Activated CD4-positive, alpha-beta T cell treated with anti-CD3 and anti-CD28 coated beads, Interleukin-2, amount 10 ng/mL, durations not matched to agents 24 days and 14 days (primary cell): ENCODE measurements at places on chromosomes 4 and X. TPM values are rescaled to one million over a fixed set of nuclear protein-coding genes. Genes with fewer than 3 reads are reported as not detected.

GRCh38 chr4:173159791-173160190 lies 8.8 kb upstream of the GALNT7 start:
- DNase-seq: peak; percentile 22

- DNase-seq: no peak
These were observed 1.6 kb upstream of the ARHGAP10 start for GRCh38 chr4:147730333-147730732.

- DNase-seq: no peak
These were observed 238.1 kb downstream of the FBXO8 start for GRCh38 chr4:174045381-174045780.

DNA sequence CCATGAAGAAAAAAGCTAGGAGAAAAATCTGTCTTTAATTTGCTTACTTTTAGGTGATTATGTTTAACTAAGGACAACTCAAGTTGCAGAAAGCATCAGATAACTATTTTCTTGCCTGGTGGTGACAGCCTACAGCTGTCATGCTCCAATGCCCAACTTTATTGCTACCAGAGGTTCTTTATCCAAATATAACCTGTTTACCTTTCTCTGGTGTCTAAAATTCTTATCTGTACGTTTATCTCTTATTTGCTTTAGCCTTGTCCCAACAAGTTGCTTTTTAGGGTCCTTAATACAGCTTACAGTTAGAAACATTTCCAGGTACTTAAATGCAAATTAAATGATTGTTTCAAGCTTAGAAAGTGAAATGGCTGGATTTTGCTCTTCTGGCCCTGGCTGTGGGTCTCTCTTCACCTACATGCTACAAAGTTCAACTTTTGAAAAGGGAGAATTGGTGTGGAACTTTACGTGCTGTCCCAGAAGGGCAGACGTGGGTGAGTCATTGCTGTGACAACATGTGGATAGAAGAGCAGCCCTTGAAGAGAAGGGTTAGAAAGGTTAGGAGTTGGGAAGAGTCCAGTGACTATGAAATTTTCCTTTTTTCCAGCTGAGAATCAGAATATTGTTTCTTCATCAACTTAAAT lies 60.7 kb downstream of the HPGD start:
- no peak for DNase-seq

- DNase-seq: no peak
These were observed 57.6 kb downstream of the ENPEP start for GRCh38 chr4:110533590-110533910.

DNA sequence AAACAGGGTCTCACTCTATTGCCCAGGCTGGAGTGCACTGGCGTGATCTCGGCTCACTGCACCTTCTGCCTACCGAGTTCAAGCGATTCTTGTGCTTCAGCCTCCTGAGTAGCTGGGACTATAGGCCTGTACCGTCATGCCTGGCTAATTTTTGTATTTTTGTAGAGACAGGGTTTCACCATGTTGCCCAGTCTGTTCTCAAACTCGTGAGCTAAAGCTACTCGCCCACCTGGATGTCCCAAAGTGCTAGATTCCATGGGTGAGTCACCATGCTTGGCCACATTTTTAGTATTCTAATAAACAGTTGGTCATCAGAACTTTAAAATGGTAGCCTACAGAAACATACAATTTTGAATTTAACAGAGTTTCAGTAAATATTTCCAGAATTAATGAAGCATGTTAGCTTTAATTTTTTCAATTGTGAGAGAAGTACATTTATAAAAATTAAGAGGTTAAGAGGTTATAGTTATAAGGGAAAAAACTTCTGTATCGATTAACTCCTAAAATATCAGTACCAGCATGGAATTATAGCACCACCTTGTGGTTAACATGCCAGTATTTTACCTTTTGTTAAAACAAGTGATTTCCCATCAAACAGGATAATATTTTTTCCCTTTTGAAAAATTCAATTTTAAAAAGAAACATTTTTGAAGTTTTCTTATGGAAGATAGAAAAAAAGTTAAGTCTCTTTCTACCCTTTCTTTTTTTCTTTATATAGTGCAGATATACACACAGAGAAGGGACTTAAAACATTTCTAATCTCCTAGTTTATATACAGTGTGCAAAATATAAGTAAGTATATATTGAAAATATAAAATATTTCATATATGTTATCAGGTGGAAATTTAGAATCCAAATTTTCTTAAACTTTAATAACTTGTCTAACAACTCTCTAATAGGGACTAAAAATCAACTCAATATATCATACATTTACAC lies 35.4 kb downstream of the CEP44 start:
- DNase-seq: peak; percentile 60

Gene CT45A1
- total RNA-seq: not detected in 2 replicates

GRCh38 chr4:7917669-7918068 lies 22.0 kb downstream of the AFAP1 start:
- DNase-seq: no peak

DNA sequence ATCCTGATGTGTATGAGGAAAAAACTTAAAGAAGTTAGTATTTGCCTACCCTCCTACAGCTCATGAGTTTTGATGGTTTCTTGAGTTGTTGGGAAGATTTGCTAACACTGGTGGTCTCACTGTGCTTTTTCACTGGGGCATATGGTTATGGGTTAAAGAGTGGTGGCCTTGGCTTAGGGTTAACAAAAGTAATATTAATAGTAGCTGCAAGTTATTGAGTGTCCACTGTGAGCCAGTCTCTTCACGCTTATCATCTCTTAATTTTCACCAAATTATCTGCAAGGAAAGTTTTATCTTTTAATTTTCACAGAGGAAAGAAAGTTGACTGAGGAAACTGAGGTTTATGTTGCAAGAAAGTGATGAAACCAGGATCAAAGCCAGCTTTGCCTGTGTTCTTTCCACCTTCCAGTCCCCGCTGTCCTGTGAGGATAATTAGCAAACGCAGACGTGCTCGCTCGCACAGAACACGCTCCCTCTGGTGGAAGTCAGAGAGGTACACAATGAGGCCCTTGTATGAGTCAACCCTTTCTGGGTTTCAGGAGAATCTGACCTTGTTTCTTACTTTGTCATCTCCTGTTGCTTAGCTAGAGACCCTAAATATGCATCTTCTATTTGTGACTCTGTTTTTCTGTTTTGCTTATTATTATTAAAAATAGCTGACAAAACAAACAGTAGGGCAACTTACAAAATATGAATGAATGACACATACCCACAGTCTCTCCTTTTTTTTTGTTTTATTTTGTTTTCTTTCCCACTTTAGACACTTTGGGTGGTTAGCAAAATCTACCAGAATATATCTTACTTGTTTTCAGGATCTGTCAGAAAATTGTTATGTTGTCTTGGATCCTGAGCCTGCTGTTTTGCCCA lies 94.3 kb downstream of the DDIT4L start:
- peak; percentile 82 for DNase-seq

DNA sequence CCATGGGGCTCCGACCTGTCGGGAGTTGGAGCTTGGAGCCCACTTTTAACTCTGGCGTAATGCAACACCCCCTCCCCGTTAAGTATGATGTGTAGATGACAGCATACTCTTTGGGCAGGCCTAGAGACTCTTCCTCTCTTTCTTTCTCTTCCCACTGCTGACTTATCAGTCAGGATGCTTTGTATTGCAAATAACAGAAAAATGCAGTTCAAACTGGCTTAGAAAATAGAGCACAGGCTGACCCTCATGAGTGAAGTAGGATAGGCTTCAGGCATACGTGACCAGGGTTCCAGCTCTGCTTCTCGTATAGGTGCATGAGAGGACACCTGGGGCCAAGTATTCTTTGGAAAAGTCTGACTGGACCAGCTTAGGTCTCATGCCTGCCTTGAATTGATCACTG lies 23.3 kb upstream of the RNF4 start:
- no peak for DNase-seq

Gene S100G
- not detected in 2 replicates for total RNA-seq

Gene SPANXN3
- total RNA-seq: not detected in 2 replicates

- peak; percentile 57 for DNase-seq
These were observed 1.9 kb downstream of the TSPYL2 start for GRCh38 chrX:53084043-53084570.

- no peak for DNase-seq
These were observed 478.5 kb upstream of the PCDH10 start for GRCh38 chr4:132670557-132670956.

Gene SSX4B
- not detected in 2 replicates for total RNA-seq

DNA sequence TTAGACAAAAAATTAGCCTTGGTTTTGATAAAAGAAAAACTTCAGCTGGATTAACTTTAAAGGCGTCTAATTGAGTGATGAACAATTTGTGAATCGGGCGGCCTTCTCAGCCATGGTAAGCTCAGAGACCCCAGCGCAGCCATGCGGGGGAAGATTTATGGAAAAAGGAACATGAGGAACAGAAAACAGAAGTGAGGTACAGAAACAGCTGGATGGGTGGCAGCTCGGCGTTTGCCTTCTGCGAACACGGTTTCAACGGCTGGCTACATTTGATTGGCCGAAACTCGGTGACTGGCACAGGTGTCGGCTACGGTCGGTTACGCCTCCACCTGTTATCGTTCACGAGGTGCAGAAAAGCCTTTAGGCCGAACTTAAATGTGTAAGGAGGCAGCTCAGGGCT lies 401.4 kb upstream of the FAT1 start:
- DNase-seq: no peak

Gene AMOT
- 2.5 TPM in 2 replicates for total RNA-seq

GRCh38 chr4:83025563-83025962 lies 9.4 kb upstream of the COPS4 start:
- no peak for DNase-seq

Gene STK26
- total RNA-seq: 66.0 and 72.5 TPM in 2 replicates

Gene NPY2R
- not detected in 2 replicates for total RNA-seq
